ENCODE measurements at places on chromosomes 12 and 14. TPM values are rescaled to one million over a fixed set of nuclear protein-coding genes. Genes with fewer than 3 reads are reported as not detected.

DNA sequence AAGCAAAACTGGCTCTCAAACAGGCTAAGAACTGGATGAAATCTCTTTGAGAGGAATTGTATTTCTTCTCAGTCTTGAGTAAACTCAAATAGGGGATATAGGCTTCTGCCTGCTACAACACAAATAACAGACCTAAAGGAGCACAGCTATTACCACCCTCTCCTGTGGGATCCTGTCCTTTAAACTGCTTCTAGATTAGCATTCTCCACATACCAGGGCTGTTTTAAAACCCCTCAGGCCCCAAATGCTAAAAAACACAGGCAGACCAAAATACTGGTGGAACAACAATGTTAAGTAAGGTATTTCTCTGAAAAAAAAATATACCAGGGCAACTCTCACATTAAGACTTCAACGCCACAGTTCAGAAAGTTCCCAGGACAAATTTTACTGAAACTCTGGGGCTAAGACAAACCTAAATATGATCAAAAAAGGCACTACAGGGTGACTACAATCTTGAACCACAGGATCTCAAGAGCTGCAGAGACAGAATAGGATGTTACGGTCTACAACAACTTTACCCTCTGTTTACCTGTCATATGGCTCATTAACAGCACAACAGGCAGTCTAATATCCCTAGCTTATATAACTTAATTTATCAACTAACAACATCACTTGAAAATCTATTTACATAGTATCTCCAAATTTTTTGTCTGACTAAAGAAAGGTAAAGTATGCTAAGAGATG is 7.2 kb downstream of the CPNE8 start:
- DNase-seq, result no peak

- no peak for DNase-seq
Measured at GRCh38 chr12:124224535-124225110, 70.3 kb upstream of the RFLNA start.

The RNASE2 gene
- not detected for total RNA-seq

The MOAP1 gene
- 18.2 TPM for total RNA-seq

The POLE gene
- 221 TPM for total RNA-seq

Measured in activated CD8-positive, alpha-beta memory T cell treated with anti-CD3 and anti-CD28 coated beads, Interleukin-2, amount 10 ng/mL, durations not matched to agents 7 days and 5 days (primary cell).